ENCODE measurements at places on chromosomes 13 and 19.

GRCh38 chr19:15631817-15632216, 8.9 kb upstream of the CYP4F3 start:
- peak; percentile 14 for DNase-seq

DNA sequence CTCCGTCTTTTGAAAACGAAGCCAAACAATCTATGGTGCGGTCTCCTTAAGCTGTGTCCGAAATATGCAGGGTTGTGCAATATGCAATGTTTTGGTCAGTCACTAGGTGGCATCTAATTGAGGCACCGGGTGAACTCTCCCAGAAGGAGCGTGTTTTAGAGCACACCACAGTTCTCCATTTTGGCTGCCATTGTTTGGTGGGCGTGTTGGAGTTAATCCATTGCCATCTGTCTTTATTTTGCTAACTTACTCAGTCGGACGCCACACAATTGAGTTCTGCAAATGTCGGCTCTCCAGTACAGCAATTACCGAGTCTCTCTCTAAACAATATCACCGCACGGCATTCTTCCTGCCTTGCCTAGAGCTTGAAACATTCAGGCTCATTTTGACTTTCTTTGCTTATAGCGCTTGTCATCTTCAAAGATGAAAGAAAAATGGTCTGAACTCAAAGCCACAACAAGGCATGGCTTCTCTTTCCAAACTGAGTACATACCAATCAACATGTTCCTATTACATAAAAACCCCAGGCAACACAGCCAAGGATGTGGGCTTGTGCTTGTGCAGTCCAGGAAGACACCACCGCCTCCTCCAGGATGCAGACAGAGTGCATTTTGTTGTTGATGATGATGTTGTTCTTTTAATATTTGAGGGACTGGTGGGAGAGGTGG, 182.0 kb upstream of the SERP2 start:
- no peak for DNase-seq

DNA sequence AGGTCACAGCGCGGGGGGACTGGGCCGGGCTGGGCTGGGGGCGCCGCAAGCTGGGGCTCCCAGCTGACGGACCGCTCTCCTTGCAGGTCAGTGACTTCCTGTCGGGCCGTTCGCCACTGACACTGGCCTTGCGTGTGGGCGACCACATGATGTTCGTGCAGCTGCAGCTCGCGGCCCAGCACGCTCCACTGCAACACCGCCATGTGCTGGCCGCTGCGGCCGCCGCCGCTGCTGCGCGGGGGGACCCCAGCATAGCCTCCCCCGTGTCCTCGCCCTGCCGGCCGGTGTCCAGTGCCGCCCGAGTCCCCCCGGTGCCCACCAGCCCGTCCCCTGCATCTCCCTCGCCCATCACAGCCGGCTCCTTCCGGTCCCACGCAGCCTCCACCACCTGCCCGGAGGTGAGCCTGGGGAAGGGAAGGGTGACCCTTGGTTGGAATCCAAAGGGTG, 5.7 kb downstream of the MIDN start:
- DNase-seq, result no peak

- no peak for DNase-seq
These were observed 8.1 kb downstream of the ISYNA1 start for GRCh38 chr19:18429717-18430416.

GRCh38 chr13:59982631-59983382, 180.9 kb downstream of the DIAPH3 start:
- no peak for DNase-seq

DNA sequence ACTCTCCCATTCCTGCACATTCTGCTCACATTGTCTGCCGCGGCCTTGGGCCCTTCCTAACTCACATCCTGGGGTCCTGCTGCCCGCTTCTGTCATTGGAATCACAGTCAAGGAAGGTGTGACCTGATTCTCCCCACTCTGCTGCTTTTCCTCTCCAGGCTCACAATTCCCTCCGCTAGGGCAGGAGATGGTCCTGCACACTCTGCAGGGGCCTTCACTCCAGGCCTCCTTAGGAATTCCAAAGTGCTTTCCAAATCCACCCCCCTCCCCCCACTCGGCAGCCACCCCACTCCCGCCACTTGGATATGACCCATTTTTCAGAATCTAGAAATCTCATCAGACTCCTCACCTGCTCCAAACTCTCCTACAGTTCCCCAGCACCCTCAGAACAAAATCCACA, 3.1 kb upstream of the SLC5A5 start:
- no peak for DNase-seq

DNA sequence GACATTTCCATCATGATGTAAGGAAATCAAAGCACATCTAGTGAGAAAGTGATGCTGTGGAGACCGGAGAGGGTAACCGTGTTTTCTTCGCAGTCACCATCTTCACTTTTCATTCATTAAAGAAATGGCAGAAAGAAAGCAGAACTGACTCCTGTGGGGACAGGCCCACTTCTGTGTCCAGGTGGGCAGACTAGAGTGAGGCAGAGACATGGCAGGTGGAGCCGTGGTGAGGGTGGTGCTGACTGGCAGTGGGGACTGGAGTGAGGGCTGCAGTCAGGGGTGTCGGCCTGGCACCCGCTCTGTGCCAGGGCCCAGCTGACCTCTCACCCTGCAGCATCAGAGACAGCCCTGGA, 71.4 kb upstream of the MCF2L start:
- DNase-seq, result no peak

- DNase-seq, result no peak
These were observed 193.2 kb upstream of the UBL3 start for GRCh38 chr13:30043631-30043925.

- DNase-seq, result no peak
These were observed 624.0 kb upstream of the KLF12 start for GRCh38 chr13:74758188-74758587.

- DNase-seq, result no peak
These were observed 86.4 kb upstream of the SLC7A1 start for GRCh38 chr13:29681864-29682263.

All from stimulated activated CD8-positive, alpha-beta memory T cell treated with anti-CD3 and anti-CD28 coated beads, Interleukin-7, amount 100 ng/mL, for 1 hour (primary cell).